ENCODE measurements at places on chromosomes 16 and 17.

- no peak for DNase-seq
These were observed 253.2 kb upstream of the IRX5 start for GRCh38 chr16:54677308-54677950.

GRCh38 chr17:28357061-28357900 is at the start of gene POLDIP2:
TSS of gene POLDIP2 (minus strand) at chr17:28357527. CDS start at chr17:28357448, 79 bp downstream.
- DNase-seq = peak; percentile 93

DNA sequence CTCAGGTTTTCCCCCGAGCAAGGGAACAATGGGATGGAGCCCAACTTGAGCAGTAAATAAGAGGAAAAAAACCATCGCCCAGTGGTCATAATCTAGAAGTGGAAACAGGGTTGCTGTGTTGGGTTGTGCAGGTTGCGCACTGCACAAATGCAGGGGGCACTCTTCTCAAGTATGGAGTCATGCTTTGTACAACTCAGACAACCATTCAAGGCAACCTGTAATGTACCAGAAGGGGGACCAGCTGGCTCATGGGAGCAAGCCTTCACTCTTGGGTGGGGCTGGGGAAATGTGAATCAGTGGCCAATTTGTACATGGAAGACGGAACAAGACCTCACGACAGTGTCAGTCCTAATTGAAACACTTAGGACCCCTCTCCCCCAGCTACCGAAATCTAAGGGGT is 23.9 kb upstream of the LITAF start:
- no peak for DNase-seq

GRCh38 chr17:62966426-62967204 is 580 bp downstream of the TANC2 start:
- no peak for DNase-seq

All from CD8-positive, alpha-beta memory T cell (primary cell).